ENCODE measurements at places on chromosomes 2 and 18.
A peak's percentile ranks its signal among the peaks of the same experiment; 100 is the strongest.

- no peak for DNase-seq
These were observed 99.6 kb upstream of the THSD7B start for GRCh38 chr2:136665736-136666135.

DNA sequence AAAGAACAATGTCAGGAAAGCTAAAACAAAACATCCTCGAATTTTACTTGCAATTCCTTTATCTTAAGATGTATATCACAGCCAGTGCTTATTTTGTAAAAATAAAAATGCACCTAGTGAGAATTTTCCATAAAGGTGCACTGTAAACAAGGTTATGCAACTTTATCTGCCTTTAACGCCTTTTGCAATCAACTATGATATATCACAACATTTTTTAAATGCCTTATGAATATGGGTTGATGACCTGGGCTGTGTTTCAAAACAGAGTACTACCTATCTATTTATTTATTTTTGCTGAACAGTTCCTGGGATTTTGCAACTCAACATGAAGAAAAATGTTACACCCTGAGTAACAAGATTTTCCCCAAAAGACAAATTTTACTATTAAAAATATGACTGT is 869.8 kb downstream of the CPS1 start:
- DNase-seq: no peak

DNA sequence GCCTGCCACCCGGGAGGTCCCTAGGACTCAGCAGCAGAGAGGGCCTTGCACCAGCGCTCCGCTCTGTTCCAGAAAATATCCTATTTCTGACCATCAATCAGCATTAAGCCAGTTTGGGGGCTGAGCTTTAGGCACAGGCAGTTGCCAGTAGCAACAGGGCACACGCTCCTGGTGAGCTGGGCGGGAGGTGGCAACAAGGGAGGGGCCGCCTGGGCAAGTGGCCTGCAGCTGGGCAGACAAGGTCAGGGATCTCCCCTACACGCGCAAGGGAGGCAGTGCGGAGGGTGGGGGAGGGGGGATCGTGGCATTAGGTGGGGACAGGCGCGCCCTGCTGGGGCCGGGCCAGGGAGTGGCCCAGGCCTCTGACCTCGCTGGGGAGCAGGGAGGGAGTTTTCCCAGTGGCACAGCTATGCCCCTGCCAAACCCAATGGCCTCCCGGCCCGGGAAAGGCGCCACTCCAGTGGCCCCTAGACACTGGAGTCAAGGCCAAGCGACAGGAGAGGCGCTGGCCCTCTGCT is 302.8 kb downstream of the NCKAP5 start:
- no peak for DNase-seq

- no peak for DNase-seq
These were observed 1204.5 kb upstream of the ZEB2 start for GRCh38 chr2:145724311-145724898.

- DNase-seq: no peak
These were observed 111.9 kb upstream of the OTOS start for GRCh38 chr2:240252191-240252871.

DNA sequence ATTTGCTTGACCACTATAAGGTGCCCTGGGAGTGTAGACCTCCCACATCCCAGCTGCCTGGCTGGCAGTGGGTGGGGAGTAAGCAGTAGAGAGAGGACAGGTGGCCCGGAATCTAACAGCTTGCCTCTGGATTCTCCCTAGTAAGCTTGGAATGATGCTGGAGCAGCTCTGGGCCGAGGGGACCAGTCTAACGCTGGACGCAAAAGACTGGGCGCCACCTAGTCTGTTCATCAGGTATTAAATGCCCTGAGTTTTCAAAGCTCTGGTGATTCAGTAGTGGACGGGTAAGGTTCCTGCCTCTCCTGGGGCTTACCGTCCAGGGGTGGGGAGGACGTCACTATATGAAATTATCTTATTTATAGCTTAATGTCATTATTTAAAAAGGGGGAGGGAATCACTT is 648 bp upstream of the LYPD6B start:
- peak; percentile 83 for DNase-seq

DNA sequence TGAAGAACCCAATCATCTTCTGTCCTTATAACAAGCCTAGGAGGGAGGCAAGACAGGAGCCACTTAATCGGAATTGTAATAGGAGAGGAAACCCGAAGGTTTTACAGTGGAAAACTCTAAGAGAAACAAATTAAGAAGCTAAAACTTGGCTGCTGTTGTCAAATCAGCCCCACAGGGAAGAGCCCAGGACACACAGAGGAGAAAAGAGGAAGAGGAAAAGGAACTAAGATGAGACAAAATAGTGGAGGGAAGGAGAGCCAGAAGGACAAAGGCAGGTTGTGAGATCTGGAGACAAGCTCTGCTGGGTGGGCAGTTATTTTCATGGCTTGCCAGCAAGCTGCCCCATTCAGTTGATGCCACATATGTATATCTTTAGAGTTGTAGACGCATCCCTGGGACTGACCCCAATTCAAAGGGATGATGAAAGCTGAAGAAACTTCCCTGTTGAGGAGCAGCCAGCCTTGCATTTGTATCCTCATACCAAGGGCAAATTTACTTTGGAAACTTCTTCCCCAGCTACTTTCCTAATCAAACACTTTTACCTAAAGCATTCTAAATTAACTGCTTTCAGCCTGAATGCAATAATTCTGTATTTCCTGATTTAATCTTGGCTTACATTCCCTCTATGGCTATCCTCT is 499.8 kb upstream of the MEIS1 start:
- no peak for DNase-seq

DNA sequence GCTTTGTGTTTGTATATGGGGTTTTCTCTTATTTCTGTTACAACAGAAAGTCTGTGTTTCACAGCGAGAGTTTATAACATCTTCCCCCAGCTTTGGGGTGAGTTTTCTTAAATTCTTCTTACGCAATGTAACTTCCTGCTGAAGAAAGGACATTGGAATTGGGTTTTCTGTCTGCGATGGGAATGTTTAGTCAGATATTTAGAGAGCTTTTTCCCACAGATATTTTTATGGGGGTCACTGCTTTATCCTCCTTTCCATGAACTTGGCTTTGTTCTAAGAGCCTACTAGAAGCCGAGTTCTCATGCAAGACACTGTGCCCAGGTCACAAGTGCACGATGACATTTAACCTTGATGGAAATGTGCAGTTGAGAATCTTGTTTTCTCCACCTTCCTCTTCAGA is 22.1 kb downstream of the B3GNT2 start:
- DNase-seq: no peak

DNA sequence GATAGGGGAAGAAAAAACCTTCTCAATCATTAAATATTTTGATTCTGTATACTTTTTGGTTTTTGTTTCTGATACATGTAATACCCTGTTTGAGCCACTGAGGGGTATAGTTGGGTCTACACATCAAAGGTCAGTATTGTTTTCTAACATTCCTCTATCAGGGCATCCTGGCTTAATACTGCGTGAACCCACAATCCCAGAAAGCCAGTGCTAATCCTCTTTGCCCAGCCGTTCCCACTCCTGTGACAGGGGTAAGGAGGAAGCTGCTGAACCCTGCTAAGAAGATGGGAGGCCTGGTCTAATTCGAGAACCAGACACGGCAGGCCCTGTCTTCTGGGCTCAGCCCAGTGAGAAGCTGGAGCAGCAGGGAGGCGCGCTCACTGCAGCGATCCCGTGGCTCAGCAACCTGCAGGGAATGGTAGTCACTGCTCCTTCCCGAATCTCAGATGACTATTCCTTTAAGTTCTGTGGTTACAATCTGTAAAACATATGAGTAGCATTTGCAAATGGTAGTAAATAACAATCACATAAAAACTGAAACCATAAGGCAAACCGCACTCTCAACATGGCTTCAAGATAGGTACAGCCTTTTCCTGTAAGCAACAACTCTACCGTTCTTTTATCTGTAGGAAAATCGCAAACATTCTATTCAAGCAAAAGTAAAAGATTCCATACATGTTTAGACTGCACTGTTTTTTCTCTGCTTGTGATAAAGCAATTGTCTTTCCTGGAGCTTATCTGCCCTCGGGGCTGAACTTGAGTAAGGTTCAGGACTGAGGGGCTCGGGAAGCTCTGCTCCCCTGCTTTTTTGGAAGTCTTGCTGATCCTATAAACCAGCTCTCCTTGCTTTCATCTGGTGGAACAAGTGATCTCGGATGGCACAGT is 87.0 kb downstream of the EPB41L3 start:
- no peak for DNase-seq

- DNase-seq: no peak
These were observed 49.8 kb upstream of the OTX1 start for GRCh38 chr2:63000801-63001200.

DNA sequence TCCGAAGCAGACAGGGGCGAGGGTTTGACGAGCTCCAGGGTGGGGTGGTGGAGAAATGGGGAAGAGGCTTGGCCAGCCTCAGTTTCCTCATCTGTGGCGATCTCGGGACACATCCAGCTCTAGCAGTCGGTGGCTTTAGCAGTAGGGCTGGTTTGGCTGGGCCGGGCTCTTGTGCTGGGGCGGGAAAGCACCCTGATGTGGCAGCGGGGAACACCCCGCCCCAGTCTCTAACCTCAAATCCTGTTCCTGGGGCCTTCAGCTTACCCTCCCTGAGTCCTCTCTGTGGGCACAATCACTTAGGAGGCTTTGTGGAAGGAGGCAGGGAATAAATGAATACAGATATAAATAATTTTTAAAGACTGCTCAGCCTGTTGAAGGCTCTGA is 26.5 kb upstream of the MCFD2 start:
- no peak for DNase-seq

DNA sequence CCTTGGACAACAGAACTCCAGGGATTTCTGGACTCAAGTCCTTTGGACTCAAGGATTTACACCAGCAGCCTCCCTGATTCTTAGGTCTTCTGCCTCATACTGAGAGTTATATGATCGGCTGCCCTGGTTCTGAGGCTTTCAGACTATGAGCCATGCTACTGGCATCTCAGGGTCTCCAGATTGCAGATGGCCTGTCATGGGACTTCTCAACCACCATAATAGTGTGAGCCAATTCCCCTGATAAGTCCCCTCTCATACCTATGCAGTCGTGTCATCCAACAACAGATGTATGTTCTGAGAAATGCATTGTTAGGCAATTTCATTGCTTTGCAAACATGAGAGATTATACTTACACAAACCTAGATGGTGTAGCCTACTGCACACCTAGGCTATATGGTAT is 61.4 kb upstream of the MSTN start:
- no peak for DNase-seq

GRCh38 chr2:121289271-121289670 is 4.3 kb upstream of the TFCP2L1 start:
- no peak for DNase-seq

GRCh38 chr2:38057651-38058410 is 18.1 kb downstream of the CYP1B1 start:
- DNase-seq: no peak

DNA sequence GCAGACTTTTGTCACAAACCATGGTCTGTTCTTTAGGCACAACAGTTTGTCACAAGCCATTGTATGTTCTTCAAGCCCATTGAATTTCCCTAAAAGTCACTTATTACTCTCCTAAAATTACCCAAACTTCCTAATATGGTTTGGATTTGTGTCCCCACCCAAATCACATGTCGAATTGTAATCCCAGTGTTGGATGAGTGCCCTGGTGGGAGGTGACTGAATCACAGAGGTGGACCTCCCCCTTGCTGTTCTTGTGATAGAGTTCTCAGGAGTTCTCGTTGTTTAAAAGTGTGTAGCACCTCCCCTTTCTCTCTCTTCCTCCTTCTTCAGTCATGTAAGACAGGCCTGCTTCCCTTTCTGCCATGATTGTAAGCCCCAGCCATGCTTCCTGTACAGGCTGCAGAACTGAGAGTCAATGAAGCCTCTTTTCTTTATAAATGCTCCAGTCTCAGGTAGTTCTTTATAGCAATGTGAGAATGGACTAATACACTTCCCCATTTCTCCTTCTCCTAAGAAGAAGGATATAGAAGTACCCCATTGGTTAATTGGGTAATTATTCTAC is 11.2 kb upstream of the GYPC start:
- DNase-seq: no peak

- DNase-seq: no peak
These were observed 4.1 kb downstream of the SPATS2L start for GRCh38 chr2:200310545-200310971.

DNA sequence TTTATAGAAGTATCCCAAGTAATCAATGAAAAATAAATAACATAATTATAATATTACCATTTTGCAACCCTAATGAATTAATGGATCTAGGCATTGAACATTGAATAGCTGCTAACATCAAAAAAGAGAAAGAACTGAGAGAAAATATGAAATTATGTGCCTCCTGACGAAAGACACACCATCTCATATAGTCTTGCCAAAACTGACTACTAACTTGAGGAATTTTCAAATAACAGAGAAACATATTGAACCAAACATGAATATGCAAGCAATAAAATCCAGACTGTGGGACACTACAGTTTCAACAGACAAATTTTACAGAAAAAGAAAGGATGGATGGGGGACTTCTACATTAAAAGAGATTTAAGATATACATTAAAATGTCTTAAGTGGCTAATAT is 165.7 kb downstream of the WDPCP start:
- no peak for DNase-seq

- DNase-seq: peak; percentile 79
These were observed 81.2 kb downstream of the ADD2 start for GRCh38 chr2:70686577-70687460.

GRCh38 chr2:109129356-109129920 is 433 bp downstream of the SH3RF3 start:
- no peak for DNase-seq

DNA sequence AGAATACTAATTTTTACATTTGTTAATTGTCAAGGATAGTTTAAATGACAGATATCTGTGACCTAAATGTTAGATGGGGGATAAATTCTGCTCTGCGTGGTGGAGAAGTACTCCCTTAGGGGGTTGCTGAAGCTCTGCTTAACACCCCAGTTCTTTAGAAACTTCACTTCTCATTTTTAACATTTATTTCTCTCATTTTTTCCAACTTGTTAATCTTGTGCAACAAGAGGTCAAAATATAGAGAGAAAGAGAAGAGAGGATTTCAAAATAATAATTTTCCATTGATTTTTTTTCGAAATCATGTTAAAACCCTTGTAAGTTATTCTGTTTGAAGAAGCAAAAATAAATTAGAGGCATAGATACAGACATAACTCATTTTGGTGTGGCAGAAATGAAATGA is 61.3 kb upstream of the SLC8A1 start:
- DNase-seq: no peak

DNA sequence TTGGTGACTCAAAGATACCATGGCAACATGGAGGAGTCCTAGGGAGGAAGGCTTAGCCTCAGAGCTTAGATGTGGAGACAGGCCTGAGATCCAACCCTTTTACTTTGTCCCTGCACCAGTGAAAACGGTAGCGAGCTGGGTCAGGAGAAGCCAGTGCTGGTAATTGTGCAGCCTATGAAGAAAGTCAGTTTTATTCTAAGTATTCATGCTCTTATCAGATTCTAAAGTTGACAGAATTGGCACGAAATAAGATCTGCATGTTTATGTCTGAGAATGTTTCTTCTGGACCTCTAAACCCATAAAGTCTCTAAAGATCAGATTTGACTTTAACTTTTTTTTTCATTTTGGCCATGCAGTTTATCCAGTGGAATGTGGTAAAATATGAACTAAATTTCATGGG is 93.8 kb downstream of the SCG2 start:
- no peak for DNase-seq

- no peak for DNase-seq
These were observed 77.4 kb downstream of the ABCA12 start for GRCh38 chr2:215060861-215061536.

Data from HuH-7 (cell line).